ENCODE measurements at places on chromosomes 12 and 14. TPM values are rescaled to one million over a fixed set of nuclear protein-coding genes. Genes with fewer than 3 reads are reported as not detected.

Gene REM2
- total RNA-seq: not detected

- H3K27ac ChIP-seq: no peak overlapping the region
- H3K4me3 ChIP-seq: no peak overlapping the region
- H3K36me3 ChIP-seq: no peaks in the 10 kb centered on the region
- H3K27me3 ChIP-seq: no peaks in the 10 kb centered on the region
These were observed 33.7 kb upstream of the GNPNAT1 start for GRCh38 chr14:52825085-52825484.

Gene ALDH1L2
- 0.87 TPM for total RNA-seq

- H3K4me1 ChIP-seq: no peaks in the 10 kb centered on the region
- H3K4me3 ChIP-seq: no peak overlapping the region
- no peak overlapping the region for H3K27ac ChIP-seq
- H3K27me3 ChIP-seq: no peaks in the 10 kb centered on the region
- DNase-seq: no peak
These were observed 361.0 kb downstream of the DPF3 start for GRCh38 chr14:72532686-72533454.

- DNase-seq: no peak
- H3K4me1 ChIP-seq: no peaks in the 10 kb centered on the region
- no peak overlapping the region for H3K27ac ChIP-seq
- no peak overlapping the region for H3K4me3 ChIP-seq
- H3K27me3 ChIP-seq: no peaks in the 10 kb centered on the region
These were observed 732.6 kb downstream of the RERGL start for GRCh38 chr12:17357396-17357795.

- H3K36me3 ChIP-seq: no peaks in the 10 kb centered on the region
- no peaks in the 10 kb centered on the region for H3K27me3 ChIP-seq
- peak; percentile 16 for DNase-seq
- H3K4me3 ChIP-seq: no peak overlapping the region
- no peak overlapping the region for H3K27ac ChIP-seq
These were observed 51.8 kb downstream of the PRIMA1 start for GRCh38 chr14:93736378-93737014.

Gene CCDC38
- 0.18 TPM for total RNA-seq

DNA sequence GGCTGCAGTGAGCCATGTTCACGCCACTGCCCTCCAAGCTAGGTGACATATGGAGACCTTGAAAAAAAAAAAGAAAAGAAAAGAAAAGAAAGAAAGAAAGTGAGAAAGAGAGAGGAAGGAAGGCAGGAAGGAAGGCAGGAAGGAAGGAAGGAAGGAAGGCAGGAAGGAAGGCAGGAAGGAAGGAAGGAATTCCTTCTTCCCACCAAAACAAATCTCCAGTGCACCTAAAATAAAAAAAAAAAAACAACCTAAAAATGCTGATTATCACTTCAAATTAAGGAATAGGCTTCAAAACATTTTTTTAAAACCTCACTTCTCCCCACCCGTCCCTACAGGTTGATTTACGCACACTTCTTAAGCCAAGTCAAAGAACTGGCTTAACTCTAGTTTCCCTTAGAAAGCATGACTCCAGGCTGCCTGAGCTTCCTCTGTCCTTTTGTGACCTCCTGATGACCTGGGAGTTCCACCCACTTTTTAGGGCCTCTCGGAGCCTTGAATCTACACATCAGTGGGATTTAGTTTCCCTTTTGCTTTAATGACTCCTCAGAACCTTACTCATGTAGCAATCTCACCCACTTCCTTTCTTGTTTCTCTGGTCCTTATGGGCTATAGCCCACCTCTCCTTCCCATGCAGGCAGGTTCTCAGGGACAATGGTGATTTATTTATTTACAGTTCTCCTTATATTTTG is 18.6 kb downstream of the DUSP6 start:
- DNase-seq: no peak
- H3K27ac ChIP-seq: no peak overlapping the region
- no peaks in the 10 kb centered on the region for H3K27me3 ChIP-seq
- H3K4me1 ChIP-seq: peaks cover 47% of the 10 kb centered on the region

- H3K4me1 ChIP-seq: no peaks in the 10 kb centered on the region
- no peaks in the 10 kb centered on the region for H3K36me3 ChIP-seq
- no peak overlapping the region for H3K4me3 ChIP-seq
- no peaks in the 10 kb centered on the region for H3K27me3 ChIP-seq
- no peak overlapping the region for H3K27ac ChIP-seq
These were observed 300.5 kb downstream of the GRIN2B start for GRCh38 chr12:13680916-13681315.

DNA sequence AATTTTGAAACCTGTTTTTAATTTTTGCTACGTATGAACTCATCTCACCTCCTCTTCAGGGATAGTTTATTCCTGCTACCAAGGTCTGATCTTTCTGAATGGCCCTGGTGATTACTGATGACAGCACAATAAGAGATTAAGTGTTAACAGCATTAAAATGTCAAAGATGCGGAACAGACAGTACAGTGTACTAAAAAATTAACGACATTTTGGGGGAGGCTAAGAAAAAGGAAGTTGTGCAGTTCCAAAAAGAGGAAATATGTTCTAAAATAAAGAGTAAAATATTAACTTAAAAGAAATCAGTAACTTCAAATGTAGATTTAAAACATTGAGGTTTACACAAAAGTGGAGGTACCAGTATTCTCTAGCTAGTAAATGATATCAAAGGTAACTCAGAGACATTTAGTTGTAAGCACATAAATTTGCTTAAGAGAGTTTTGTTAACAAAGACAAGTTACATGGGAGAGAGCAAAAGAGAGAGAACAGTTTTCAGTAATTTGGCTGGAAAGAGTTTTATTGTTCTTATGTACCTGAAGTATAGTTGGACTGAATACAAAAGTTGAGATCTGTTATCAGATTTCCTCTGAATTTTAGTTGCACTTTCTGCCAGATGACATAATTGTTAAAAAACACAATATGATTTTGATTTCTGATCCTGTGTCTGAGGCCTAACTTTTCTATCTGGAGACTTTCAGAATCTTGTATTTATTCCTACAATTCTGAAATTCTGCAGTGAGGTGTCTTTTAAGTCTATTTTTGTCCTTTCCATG is 4.2 kb upstream of the CLECL1 start:
- H3K4me1 ChIP-seq: no peaks in the 10 kb centered on the region
- no peak overlapping the region for H3K27ac ChIP-seq
- H3K36me3 ChIP-seq: no peaks in the 10 kb centered on the region
